ENCODE measurements at places on chromosomes 7 and 10. TPM values are rescaled to one million over a fixed set of nuclear protein-coding genes. Genes with fewer than 3 reads are reported as not detected.

The TWIST1 gene
- 0.69 TPM for total RNA-seq

The CYP26A1 gene
- not detected for total RNA-seq

The POLL gene
- total RNA-seq: 18.0 TPM

- no peak for DNase-seq
These were observed 208.7 kb downstream of the EMX2 start for GRCh38 chr10:117751259-117751658.

- no peak for DNase-seq
These were observed 39.4 kb downstream of the MMRN2 start for GRCh38 chr10:86918022-86918471.

All from heart left ventricle (tissue), 16 donors.